ENCODE measurements at places on chromosomes 11 and 22.

- DNase-seq: no peak
Observed at GRCh38 chr11:936199-936598, 10.5 kb downstream of the AP2A2 start.

GRCh38 chr11:72328366-72329224 is 84.6 kb upstream of the PHOX2A start:
- DNase-seq: no peak

DNA sequence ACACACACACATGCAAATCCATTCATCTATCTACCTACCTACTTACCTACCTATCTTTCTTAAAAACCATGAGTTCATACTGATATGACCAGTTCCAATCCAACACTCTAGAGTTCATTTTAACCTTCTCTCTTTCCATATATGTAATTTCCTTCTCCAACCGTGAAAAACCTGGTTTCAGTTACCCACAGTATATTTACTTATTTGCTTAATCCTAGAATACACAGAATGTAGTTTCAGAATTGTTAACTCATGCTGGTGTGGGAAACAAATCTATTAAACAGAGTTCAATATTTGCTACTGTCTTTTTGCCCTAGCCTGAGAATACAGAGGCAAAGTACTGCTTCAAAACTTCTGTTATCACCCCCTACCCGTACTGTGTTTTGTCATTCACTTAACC is 101.3 kb downstream of the RRM1 start:
- no peak for DNase-seq

DNA sequence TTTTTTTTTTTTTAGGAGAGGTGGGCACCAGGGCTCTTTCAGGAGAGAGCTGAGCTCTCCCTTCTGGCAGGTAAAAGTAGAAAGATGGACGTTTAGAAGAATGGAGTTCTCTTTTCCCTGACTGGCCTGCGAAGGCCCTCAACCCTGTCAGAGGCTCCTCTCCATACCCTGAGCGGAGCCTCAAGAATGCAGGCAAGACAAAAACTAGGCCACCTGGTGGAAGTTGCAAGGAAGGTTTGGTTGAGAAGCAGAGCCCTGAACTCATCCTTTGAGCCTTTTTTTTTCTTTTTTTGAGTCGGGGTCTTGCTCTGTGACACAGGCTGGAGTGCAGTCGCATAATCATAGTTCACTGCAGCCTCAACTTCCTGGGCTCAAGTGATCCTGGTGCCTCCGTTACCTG is 1.4 kb downstream of the OTOG start:
- DNase-seq: no peak

- no peak for DNase-seq
Observed at GRCh38 chr22:23691748-23692423, 1.1 kb downstream of the RGL4 start.

- no peak for DNase-seq
Observed at GRCh38 chr11:71459076-71459766, 6.2 kb downstream of the NADSYN1 start.

GRCh38 chr11:68829581-68829980 is 12.1 kb downstream of the CPT1A start:
- no peak for DNase-seq

GRCh38 chr11:15685306-15685705 is 570.6 kb downstream of the INSC start:
- DNase-seq: no peak

GRCh38 chr11:109251230-109251629 is 170.8 kb upstream of the C11orf87 start:
- no peak for DNase-seq

DNA sequence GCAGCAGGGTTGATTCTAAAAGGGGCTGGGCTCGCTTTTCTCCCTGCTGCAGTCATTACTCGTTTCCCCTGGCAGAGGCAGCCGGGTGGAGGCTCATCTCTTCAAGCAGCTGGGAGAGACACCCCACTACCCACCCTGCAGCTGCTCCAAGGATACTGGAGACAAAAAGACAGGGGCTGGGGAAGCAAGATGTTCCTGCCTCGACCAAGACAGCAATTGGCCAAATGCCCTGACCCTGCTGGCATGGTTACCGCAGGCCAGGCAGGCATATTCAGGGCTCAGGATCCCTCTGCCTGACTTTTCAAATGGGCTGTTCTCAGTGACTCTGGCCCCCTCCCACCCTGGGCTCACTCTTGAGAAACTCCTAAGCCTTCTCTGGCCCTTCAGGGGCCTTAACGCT is 6.8 kb upstream of the RGL4 start:
- DNase-seq: no peak

DNA sequence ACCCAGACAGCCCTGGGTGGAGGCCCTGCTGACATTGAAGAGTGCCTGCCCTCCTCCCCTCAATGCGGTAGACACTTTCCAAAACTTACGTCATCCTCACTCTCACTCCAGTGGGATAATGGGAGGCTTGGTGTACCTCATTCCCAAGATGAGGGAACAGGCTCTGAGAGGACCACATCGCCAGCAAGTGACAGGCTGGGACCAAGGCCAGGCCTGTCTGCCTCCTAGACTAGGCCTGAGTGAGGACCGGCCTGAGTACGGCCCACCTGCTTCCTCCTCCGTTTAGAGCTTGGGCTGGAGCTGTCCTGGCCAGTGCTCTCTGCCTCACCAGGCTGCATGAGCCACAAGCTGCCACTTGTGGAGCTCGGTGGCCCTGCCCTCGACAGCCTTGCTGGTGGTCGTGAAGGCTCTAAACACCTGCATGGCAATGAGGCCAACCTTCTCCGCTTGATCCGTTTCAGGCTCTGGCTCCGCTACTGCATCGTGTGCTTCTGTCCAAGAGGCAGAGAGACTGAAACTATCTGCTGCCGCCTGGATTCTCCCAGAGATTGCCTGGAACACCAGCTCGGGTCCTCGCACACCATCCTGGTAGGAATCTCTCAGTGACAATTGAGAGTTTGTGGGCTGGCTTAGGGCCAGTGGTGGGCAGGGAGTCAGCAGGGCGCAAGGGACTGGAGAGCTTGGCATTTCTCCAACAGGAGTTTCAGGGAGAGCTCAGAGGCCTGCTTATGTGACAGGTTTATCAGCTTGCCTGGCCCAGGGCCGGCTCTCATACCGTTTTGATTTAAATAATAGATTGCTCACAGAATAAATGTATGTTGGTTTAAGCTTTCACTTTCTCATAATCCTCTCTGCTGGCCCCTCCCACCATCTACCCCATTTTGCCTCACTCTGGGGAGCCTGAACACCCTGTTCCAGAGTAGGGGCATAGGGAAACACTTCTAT is 9.4 kb downstream of the LRRC75B start:
- no peak for DNase-seq

DNA sequence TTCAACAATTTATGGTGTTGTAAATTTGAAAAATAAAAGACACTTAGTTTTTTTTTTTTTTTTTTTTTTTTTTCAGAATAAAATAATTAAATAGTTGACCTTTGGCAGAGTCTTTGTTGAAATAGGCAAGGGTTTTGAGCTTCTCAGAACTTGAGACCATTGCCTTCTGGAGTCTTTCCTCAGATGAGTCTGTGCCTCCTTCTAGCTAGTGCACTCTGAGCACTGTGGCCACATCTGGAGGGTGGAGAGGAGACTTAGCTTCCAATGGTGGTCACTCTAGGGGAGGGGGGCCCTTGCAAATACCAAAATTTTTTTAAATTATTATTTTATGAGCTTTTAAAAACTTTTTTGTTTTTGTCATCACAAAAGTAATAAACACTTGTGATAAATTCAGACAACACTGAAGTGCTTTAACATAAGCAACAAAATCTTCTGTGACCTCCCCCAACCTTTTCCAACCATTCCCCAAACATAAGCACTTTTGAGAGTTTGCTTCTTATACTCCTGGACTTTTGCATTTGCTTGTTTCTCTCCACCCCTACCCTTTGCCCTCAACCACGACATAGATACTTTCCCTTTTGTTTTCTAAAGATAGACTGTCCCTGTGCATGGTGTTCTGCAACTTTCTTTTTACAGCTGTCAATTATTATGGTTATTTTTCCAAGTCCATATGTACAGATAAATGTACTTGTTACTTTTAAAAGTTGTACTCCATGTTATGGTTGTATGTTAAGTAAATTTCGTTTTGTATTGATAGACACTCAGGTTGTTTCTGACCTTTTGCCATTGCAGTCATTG is 41.1 kb downstream of the BMAL1 start:
- no peak for DNase-seq

- no peak for DNase-seq
Observed at GRCh38 chr22:27192135-27192829, 534.9 kb downstream of the MIAT start.

GRCh38 chr11:40763046-40763445 is 696.4 kb downstream of the LRRC4C start:
- DNase-seq: no peak

GRCh38 chr11:118215262-118215661 is 9.5 kb downstream of the JAML start:
- DNase-seq: no peak

- no peak for DNase-seq
Observed at GRCh38 chr11:126440792-126441514, 85.5 kb downstream of the ST3GAL4 start.

DNA sequence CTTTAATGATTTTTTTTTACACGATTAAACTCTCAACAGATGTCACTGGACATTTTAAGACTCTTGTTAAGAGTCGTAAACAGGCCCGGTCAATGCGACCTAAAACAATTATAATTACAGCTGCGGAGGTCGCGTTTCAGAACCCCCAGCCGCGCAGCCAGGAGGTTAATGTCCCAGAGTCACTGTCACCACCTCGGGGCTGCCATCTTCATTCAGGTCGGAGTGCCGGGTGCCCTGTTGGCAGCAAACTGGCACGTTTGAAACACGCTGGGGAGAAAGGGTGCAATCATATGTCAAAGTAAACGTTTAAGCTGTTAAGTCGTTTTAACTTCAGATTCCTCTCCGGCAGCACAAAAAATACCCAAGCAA is 711 bp upstream of the PHF21B start:
- no peak for DNase-seq

- no peak for DNase-seq
Observed at GRCh38 chr11:31882951-31883392, 71.8 kb upstream of the PAX6 start.

- DNase-seq: no peak
Observed at GRCh38 chr22:28798810-28799605, 1.4 kb downstream of the XBP1 start.

DNA sequence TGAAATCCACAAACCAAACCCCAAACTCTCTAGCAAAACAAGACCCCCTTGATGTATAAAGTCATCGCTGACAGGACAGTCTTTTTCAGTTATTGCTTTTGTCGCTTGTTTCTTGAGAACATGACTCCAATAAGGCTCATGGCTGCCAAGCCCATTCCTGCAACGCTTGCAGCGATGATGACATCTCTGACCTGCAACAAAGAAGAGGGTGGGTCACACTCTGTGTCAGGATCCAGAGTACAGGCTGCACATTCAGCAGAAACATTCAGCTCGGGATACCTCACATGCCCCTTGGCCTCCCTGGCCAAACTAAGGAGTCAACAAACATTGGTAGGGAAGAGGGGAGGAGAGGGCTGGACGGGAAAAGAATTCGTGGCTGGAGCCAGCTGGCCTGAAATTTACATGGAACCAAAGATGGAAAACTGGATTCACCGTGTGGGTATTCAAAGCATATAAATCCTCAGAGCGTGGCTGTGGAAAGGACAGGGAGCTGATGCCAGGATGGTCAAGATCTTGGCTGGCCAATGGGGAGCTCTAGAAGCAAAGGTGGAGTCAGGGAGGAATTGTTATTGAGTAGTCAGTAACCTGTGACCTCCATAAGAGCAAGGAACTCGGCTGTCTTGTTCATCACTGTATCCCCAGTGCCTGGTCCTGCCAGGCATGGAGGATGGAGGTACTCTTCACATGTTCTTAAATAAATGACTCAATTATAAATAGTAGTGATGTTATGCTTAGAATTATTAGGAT is 11.8 kb upstream of the PLAAT2 start:
- DNase-seq: no peak

DNA sequence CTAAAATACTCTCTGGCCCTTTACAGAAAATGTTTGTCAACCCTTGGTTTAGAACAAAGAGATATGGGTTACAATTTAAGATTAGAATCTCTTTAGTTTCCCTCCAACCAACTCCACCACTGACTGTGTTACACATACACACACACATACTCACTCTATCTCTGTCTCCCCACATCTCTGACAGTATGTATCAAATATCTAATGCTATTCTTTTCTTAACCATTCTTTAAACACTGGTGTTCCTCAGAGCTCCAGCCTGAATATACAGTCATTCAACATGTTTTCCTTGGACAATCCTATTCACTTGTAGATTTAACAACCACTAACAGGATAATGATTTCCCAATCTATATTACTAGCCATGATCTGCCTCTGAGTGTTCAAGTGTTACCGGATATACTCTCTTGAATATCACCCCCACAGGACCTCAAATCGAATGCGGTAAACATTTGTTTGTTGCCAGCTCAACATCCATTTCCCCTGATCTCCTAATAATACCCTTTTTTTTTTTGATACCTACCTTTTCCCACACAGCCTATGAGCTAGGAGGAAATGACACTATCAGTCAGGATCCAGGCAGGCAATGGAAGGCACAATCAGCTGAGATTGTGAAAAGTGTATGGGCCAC is 6.1 kb downstream of the MPZL3 start:
- DNase-seq: no peak

GRCh38 chr11:103326070-103326794 is 217.0 kb downstream of the DYNC2H1 start:
- DNase-seq: no peak

GRCh38 chr22:48826546-48826945 is 1001.1 kb downstream of the BRD1 start:
- no peak for DNase-seq

DNA sequence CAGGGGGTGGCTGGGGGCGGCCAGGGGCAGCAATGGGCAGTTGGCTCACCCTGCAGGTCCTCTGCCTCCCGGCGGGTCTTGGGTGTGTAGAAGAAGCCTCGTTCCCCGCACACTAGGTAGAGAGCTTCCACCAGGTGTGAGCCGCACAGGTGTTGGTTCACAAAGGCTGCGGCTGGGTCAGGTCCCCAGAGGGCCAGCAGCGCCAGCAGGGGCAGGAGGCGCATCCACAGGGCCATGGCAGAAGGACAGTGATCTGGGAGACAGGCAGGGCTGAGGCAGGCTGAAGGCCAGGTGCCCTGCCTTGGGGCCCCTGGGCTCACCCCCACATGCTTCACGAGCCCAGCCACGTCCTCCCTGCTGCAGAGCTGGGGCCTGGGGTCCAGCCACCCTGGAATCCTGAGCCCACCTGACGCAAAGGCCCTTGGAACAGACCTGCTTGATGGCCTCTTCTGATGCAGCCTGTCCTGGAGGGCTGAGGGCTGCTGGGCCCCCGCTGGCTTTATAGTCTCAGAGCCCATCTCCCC is at the start of gene INS:
TSS of gene INS (minus strand) at position 474 of the 524 bp plus-strand sequence. CDS start at position 236, 238 bp downstream.
- no peak for DNase-seq

- DNase-seq: no peak
Observed at GRCh38 chr11:92857407-92857806, 112.0 kb upstream of the MTNR1B start.

DNA sequence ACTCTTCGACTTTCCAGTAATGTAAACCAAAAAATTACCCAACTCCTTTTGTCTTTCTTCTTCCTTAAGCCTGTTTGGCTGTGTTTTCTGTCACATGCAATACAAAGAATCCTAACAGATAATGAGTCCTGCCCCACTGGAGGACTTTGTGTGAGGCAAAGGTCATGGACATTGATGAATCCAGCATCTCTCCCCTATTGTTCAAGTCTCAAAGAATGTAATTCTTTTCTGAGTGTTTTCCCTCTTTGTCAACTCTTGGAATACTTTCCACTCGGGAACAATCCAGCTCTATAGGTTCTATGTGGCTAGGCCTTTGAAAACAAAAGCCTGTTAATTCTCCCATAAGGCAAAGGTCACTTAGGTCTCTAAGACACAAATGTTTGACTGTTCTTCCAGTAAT is 100.7 kb downstream of the FAR1 start:
- no peak for DNase-seq

All from cerebellar nuclear complex (tissue), 1 donor.